Activated gamma-delta T cell treated with anti-CD3 and anti-CD28 coated beads, Interleukin-2, amount 50 U/mL, for 16 hours (primary cell): ENCODE measurements at places on chromosomes 1 and 21.

- DNase-seq = no peak
Measured at GRCh38 chr1:191913260-191913977, 244.8 kb upstream of the RGS18 start.

DNA sequence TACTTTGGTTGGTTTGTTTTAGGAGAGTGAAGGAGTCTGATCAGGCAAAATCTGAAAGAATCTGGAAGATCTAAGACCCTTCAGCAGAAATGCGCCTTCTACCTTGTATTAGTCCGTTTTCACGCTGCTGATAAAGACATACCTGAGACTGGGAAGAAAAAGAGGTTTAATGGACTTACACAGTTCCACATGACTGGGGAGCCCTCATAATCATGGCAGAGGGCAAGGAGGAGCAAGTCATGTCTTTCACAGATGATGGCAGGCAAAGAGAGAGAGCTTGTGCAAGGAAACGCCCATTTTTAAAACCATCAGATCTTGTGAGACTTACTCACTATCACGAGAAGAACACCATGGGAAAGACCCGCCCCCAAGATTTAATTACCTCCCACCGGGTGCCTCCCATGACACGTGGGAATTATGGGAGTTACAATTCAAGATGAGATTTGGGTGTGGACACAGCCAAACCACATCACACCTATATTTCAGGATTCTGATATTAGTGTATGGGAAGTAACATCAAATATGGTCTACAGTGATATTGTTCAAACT is 99.3 kb downstream of the GLUL start:
- no peak for DNase-seq

- no peak for DNase-seq
Measured at GRCh38 chr1:219539645-219540254, 73.2 kb downstream of the ZC3H11B start.

DNA sequence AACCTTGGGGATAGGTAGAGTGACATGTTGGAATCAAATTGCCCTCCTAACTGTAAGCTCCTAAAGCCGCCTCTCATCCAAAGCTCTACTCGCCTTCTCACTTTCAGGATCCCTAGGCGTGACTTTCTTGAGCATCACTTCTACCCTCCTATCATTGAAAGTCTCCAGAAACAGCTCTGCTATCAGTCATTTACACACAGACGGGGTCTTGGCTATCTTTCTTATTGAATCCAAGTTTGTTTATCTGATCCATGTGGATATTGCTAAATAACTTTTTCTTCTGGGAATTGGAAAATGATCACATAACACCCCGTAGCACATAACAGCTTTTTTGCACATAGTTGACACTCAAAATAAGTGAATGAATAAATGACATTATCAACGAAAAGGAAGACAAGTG is 216.4 kb upstream of the KIAA0040 start:
- DNase-seq = no peak

DNA sequence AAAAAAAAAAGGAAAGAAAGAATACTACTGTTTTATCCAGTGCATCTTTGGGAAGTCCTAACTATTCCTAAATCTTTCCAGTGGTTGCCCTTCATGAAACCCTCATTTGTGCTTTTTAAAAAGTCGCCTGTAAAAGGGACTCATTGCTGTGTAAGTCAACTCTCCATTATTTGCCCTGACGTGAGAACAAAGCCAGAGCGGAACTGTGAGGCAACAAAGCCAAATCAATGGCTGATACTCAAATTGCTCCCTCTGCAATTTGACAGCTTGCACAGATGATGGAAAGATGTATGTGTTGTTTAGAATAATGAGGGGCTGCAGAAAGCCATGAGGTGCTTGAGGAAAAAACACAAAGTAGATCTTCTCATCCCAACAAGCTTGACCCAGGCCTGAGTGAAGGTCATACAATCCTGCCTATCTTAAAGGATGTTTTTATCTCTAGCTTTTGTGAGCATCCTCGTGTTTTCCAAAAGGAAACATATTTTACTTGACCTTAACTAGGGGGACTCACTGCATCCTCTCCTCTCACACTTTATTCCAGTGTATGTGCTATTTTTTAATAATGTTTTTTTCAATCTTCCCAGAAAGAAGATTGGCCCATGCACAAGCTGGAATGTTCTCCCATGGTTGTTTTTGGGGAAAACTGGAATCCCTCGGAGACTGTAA is 33.4 kb downstream of the SMYD2 start:
- DNase-seq = no peak

GRCh38 chr1:147236959-147237791 is 5.3 kb upstream of the CHD1L start:
- no peak for DNase-seq

GRCh38 chr1:48552420-48552819 is 80.4 kb upstream of the SPATA6 start:
- no peak for DNase-seq

DNA sequence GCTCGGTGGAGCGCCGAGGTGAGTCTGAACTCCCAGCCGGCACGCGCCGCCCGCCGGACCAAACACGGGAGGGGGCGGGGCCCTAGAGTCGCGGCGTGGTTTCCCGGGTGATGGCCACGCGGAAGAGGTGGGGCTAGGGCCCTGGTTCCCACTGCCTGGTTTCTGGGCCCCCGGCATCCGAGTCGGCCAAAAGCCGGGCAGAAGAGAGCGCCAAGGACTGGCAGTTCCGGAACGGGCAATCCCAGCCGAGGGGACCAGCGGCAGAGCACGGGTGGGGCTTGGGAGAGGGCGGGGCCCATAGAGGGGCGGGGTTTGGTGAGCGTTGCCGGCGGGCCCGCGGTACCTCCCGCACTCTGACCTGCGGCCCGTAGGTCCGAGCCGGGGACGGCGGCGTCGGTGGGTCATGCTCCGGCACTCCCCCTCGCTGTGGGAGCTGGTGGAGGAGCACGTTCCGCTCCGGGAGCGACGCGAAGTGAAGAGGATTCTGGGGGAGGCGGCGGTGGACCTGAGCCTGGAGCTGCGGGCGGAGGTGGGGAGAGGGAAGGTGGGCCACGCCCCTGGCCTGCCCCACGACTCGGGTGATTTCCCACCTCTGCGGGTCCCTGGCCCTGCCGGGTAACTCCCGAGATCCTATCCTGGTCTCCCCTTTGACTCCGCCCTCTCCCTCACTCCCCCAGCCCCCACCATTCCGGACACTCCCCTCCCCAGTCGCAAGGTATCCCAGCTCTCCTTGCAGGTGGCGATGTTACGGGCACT is at the start of gene CCDC24:
Gene CCDC24, plus strand, starts transcription at position 124 of the 756 bp plus-strand sequence. Its CDS starts 280 bp downstream, at position 404.
- peak; percentile 68 for DNase-seq
